ENCODE measurements at places on chromosomes 3 and 15.

DNA sequence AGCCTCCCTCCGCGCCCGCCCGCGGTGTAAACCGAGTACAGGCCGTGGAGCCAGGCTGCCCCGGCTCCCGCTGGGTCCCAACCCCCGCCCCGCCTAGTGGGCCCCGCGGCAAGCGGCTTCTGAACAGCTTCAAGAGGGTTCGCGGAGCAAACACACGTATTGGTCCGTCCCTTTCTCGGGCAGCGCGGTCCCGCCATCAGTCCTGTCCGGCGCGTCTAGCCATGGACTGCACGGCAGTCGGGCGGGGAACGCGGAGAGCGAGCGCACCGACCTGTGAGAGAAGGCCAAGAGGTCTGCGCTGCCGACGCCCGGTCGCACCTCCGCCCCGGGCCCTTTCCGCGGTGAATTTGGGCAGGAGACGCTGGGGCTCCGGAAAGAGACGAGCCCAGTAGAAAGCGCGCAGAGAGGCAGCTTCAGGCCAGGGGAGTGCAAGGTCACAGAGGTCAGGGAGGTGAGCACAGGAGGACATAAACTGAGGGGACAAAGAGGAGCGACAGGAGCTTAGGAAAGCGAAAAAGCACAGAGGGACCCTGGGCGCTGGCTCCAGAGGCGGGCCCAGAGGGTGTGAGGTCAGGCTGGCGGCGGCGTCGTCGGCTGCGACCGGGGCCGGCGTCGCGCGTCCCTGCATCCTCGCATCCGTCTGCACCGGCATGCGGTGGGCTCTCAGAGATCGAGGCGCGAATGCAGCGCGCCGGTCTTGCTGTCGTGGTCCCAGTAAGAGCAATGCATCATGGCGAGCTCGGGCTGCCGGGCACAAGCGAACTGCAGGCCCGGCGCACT is 1.8 kb downstream of the FOXL2 start:
- no peak for DNase-seq

DNA sequence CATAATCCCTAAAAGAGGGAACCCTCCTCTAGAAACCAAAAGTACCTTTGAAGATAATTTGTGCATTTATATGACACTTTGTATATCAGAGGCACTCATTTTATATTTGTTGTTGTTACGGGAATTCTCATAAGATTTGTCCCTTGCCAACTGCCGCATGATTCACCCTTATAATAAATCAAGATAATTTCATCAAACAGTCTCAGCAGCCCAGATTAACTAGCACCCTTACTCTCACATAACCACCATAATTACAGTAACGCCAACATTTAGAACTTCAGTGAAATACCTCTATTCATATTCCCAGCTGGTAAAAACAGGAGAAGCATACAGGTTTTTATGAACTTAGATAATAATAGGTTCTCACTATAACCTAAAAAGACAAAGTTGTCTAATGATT is 271.9 kb downstream of the LRRC3B start:
- no peak for DNase-seq

DNA sequence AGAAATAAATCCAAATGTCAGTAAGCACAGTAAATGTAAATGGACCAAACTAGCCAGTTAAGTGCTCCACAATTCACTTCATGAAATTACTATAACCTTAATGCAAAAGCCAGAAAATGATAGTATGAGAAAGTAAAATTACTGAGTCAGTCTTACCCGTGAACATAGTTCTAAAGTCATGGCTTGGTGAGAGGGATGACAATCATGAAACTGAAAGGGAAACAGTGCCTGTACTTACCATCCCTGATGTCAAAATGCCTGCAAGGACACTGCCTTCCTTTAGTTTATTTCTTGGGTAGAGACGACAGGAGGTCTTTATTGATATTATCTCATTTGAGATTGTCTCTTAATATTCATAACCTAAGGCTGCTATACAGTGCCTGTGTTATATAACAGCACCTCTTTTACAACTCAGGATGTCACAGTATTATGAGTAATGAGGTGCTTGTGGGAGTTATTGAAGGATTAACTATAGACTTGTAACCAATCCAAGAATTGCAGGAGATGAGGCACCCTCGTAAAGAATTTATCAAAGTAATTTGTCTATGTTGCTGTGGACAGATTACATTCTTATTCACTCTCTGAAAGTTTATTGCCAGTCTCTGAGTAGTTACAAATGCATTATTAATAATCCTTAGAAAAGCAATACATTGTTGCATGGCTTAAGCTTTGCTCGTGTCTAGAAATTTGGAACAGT is 142.9 kb upstream of the BFSP2 start:
- no peak for DNase-seq

GRCh38 chr15:52780172-52780980 is 9.8 kb downstream of the ONECUT1 start:
- DNase-seq = peak; percentile 87

GRCh38 chr3:182487611-182488010 is 305.7 kb upstream of the ATP11B start:
- no peak for DNase-seq

- DNase-seq = no peak
Observed at GRCh38 chr3:10700821-10701220, 115.2 kb upstream of the SLC6A11 start.

GRCh38 chr3:192026661-192027060 is 565.7 kb downstream of the PYDC2 start:
- DNase-seq = no peak

DNA sequence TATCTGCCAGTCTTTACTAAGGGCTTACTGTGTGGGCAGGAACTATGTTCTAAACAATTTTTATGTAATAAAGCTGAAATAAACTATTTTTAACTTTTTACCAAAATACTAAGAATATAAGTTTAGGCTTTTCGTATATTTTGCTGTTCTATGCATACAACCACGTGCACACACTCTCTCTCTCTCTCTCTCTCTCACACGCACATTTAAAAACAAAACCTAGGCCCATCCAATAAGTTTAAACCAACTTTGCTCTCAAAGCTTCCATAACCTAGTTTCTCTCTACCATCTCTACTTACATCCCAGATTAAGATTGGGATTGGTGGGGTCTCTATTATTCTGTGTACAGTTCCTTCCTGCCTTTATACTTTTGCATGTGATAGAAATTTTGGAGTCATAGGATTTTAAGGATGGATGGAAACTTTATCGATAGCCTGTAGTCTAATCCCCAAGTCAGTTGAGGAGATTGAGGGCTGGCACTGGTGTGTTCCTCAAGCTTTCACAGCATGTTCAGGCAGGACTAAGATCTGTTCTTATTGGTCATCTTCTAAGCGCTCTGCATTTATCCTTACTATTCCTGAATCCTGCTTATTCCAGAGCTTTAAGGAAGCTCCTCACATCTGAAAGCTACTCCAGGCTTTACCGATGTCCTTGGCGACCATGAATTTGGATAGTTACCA is 1.8 kb downstream of the GPR171 start:
- no peak for DNase-seq

DNA sequence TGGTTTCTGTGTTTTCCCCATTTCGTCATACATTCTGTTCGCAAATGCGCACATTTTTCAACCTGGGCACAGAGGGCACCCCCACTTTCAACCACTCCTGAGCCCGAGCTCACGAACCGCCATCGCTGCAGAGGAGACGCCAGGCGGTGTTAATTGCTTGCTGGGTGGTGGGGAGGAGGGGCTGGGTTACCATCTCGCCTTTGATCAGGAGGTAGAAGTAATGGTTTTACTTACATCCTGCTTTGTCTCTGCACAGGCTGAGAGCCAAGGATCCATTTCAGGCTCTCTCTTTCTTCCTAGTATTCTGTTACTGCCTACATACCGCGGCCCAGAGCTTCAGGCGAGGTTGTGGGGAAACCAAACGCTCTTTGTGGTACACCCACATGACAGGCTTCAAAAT is 177.3 kb upstream of the WNT5A start:
- no peak for DNase-seq

DNA sequence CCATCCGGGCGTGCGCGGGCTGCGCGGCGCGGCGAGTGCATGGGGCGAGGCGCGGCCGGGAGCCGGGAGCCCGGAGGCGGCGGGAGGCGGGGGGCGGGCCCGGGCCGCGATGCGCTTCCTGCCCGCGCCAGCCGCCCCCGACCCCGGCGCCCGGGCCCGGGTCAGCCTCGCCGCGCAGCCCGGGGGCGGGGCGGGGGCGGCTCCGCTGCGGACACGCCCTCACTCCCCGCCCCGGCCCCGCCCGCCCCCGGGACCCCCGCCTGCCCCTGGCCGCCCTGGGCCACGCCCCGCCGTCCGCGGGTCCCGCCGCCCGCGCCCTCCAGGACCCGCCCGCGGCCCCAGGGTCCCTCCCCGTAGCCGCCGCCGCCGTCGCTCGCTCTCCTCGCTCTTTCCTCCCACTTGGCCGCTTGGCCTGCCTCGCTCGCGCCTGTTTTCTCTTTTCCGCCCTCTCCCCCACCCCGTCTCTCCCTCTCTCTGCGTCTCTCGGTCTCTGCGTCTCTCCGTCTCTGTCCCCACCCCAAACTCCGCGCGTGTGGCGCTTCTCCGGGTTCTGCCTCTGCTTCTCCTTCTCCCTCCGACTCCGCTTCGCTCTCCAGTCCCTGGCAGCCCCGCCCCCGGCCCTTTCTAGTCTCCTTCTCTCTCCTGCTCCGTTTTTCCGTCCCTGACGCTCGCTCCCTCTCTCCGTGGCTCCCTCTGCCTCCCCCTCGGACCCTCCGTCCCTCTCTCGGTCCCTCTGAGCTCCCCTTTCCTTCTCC is at the start of gene PLXND1:
TSS of gene PLXND1 (minus strand) at position 41 of the 755 bp plus-strand sequence. CDS start at position 4, 37 bp downstream.
- peak; percentile 49 for DNase-seq

- no peak for DNase-seq
Observed at GRCh38 chr3:57743496-57743895, 12.6 kb upstream of the SLMAP start.

- DNase-seq = peak; percentile 85
Observed at GRCh38 chr15:69973102-69973714, 124.5 kb downstream of the TLE3 start.

- DNase-seq = no peak
Observed at GRCh38 chr15:35764661-35765519, 218.9 kb upstream of the DPH6 start.

GRCh38 chr3:155640098-155640497 is 104.8 kb downstream of the PLCH1 start:
- no peak for DNase-seq

GRCh38 chr15:65845826-65846519 is 23.3 kb upstream of the RAB11A start:
- DNase-seq = no peak

GRCh38 chr3:97692831-97693230 is 71.7 kb upstream of the ARL6 start:
- no peak for DNase-seq

DNA sequence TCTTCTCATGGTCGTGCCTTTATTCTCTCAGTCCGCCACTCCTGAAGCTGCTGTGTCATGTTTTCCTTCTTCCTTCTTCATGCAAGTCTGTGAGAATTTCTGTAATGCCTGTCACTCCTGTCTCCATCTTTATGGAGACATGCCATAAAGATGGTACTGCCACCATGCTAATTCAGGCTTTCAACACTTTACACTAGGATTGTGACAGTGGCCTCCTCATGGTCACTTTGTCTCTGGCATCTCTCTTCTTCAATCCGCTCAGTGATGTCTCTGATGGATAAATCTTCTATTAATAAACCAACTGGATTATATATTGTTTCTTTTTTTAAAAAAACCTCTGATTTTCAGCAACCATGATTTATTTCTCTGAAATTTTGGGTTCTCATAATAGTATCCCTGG is 18.1 kb downstream of the PPM1L start:
- DNase-seq = no peak

- DNase-seq = peak; percentile 82
Observed at GRCh38 chr3:46098319-46098761, 71.1 kb upstream of the XCR1 start.

GRCh38 chr3:119156868-119157267 is 10.9 kb downstream of the TEX55 start:
- DNase-seq = no peak

GRCh38 chr3:143358793-143359491 is 239.4 kb downstream of the CHST2 start:
- no peak for DNase-seq

DNA sequence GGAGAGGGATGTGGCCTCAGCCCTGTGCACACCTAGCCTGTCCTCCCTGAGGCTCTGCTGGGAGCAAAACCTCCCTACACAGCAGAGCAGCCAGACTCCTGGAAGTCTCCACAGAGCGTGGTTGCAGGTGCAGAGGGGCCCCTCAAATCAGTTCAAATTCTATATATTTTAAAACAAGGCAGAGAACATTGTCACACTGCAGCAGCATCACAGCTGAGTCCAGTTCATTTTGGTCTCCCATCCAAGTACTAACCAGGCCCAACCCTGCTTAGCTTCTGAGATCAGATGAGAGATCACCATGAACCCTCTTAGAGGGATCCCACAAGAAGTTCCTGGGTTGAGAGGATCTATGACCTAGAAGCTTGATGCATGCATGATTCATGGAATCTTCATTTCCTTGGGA is 331.0 kb upstream of the RGMA start:
- DNase-seq = no peak

DNA sequence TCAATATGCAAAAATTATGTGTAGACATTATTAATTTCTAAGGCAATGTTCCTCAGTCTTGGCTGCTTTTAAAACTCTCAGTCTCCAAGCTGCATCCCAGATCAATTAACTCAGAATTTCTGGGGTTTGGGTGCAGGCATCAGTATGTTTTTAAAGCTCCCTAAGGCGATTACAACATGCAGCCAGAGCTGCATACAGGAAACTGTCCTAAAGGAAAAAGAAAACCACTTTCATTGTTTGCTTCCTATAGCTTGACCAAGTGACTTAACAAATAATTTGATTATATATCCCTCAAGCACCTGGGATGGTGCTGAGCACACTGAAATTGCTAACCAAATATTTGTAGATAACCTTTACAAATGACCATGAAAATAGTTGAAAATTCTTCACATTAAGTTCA is 194.7 kb downstream of the DTWD1 start:
- no peak for DNase-seq

GRCh38 chr3:197353867-197354567 is 55.6 kb upstream of the DLG1 start:
- no peak for DNase-seq

- peak; percentile 63 for DNase-seq
Observed at GRCh38 chr3:7977245-7978086, 524.2 kb upstream of the LMCD1 start.

DNA sequence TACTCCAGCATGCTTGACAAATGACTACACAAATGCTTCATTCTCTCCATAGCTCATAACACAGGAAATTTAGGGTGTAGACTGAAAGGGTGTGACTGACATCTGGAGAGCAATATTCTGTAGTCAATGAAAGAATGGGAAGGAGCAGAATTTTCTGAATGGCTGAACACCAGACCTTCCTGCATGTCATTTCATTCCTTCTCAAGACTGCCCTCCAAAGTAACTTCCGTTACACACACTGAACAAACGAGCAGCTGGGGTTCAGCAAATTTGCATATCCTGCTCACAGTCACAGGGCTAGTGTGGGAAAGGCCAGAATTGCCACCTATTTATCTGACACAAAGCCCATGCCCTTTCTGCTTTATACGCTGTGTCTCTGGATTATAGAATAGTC is 325.0 kb upstream of the CFAP20DC start:
- peak; percentile 48 for DNase-seq

DNA sequence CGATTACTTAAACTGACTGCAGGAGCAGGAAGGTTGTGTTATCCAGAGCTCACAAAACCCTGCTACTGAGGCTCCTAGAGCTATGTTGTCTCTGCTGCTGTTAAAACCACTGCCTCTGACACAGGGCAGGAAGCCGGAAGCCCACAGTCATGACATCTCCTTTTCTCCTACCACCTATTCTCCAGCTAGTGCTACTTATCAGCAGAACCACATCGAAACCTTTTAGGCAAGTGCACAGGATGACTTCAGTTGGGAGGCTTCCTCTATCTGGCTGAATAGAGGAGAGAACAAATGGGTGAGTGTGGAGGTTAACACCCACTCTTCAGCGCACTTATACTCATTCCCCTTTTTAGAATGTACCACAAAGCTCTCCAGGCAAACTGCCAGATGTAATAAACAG is 638.0 kb downstream of the OTOL1 start:
- DNase-seq = no peak

- no peak for DNase-seq
Observed at GRCh38 chr15:54644796-54645195, 551.9 kb downstream of the RSL24D1 start.

All from Karpas-422 (cell line).